GM23248 (cell line): ENCODE measurements at places on chromosomes 3 and 15. TPM values are rescaled to one million over a fixed set of nuclear protein-coding genes. Genes with fewer than 3 reads are reported as not detected.

DNA sequence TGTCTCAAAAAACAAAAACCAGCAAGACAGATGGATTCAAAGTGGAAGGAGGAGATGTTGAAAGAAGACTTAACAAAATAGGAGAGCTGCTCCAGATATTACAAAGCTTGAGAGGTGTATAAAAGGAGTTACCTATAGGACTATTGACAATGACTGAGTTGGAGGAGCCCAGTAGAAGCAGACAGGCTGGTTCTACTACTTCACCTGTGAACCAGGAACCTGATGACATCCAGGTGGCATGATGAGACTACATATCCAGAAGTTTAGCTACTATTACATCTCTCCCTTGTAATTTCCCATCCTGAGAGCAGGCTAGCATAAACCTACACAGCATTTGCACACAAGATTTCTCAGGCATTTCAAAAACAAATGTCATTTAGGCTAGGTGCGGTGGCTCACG, 49.3 kb downstream of the CPEB1 start:
- DNase-seq: no peak

DNA sequence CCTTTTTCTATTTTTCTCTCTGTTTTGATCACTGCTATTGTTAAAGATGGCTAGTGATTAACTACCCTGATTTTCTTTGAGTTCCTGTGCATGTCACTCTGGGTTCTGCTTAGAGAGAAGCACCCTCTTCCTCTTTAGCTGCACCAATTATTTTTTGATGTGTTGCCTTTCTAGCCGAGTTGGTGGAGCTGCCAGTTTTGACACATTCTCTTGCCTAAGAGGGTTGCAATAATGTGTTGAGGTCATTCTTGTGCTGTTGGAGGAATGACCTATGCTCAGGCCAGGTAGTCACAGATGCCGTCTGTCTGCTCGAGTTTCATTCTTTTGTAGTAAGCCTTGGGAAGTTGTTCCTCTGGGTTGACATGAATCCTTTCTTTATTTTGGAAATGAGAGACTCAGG, 84.6 kb upstream of the DPH6 start:
- DNase-seq: peak; percentile 60

The HYKK gene
- 3.2 and 3.9 TPM in 2 replicates for total RNA-seq

DNA sequence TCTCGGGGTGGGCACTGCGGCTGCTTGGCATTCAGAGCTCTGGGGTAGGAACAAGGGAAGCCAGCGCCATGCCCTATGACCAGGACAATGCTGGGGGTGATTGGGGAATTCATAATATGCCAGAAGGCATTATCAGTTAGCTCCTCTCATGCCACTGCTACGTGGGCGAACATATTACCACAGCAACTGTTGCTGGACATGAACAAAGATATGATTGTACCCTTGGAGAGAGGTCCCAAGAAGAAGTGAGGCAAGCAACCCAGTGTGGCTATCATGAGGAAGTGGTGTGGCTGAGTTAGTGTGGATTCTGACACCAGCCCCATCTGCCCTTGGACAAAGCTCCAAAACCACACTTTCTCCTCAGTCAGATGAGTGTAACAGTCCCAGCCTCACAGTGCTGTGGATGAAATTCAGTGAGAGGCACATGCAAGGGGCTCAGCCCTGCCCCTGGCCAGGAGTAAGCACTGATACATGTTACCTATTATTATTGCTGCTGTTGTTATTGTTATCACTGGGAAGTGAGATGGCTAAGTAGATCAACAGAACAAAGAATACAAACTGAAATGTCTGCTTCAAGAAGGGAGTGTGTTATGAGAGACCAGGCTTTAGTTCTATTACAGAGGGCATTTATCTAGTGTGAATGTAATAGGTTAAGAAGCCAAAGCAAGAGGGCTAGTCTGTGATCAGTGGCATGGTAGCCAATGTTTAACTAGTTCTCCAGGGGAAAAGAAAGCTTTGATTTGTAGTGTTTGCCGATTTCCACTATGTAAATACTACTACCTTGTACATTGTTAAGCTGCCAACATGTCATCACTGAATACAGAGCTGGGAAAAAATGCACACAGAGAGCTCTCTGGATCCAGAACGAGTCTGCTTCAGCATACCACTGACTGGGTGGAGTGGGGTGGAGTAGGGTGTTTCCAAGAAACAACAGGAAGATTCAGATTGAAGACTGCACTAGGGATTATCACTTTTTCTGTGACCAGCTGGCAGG, 222.3 kb upstream of the EIF1B start:
- DNase-seq: peak; percentile 70

The IQCH gene
- total RNA-seq: 1.8 and 4.1 TPM in 2 replicates

GRCh38 chr3:53815651-53816050, 30.6 kb downstream of the CHDH start:
- DNase-seq: no peak

DNA sequence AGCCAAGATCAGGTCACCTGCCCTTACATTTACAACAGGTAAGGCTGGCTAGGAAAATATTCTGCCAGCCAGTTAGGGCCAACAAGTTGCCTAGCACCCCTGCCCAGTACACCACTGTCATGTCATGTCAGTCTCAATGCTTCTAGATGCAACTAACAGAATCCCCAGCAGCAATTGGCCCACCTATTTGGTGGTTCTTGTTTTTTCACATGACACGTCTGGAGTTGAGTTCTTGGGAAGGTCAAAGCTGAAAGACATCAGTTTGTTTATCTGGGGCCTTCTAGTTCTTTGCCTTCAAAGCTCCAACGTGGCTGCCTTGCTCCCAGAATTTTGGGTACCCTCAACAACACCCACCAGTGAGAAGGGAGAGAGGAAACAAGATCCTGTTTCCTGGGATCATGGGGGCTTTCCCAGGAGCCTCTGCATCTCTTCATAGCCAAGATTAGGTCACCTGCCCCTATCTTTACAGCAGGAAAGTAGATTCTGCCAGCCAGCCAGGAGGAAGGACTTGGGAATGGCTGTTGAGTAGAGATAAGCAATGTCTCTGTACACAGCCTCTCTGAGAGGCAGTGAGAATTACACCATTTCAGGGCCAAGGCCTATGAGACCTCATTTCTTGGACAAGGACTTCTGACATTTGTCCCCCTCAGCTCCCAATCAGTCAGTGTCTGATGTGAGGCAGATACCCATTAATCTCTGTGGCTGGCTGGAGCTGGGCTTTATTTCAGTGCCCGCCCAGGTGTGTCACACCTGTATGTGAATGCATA, 8.6 kb downstream of the GPX1 start:
- no peak for DNase-seq

DNA sequence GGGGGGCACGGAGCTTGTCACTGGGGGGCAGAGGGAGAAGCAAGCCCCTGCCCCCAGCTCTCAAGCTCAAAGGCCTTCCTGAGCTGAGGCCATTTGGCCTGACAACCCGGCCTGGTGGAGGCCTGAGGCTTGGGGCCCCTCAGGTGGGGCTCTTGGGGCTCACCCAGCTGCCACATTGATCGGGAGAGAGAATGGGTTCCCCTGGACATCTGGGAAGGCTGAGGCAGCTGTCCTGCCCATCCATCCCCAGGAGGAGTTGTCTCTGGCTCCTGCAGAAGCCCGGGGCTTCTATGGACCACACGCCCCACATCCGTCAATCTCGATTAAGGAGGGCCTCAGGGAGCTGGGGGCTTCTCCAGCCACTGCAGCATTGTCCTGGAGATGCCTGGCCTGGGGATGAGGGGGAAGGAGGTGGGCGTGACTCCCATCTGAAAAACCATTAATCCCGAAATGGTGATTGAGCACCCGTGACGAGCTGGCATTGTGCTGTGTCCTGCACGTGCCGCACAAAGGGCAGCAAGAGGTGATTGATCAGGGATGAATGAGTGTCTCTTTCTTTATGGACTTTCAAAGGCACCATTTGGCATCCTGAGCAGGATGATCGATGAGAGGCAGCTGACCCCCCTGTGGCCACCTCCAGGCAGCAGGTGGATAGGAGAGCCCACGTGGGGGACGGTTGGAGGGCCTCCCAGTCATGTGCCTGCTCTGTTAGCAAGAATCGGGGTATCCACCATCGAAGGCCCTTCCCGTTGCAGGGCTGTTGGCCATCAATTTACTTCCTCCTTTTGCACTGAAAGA, 17.2 kb upstream of the CRABP1 start:
- no peak for DNase-seq

DNA sequence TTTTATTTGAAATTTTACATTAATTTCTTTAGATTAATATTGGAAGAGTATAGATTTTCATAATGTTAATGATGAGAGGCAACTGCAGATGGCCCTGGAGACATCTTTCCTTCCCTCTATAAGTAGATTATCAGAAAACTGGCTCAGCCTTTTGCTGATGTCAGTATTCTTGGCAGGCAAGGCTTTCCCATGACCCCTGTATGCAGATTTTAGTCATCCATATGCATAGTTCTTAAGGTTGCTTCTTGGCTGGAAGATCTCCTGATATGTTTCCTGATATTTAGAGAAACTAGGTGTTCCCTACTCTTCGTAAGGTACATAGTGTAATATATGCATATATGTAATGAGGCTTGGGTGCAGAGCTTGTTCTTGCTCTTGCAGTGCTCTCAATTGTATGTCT, 911.4 kb downstream of the EPHA3 start:
- DNase-seq: no peak

The FBN1 gene
- 1,478 and 1,559 TPM in 2 replicates for total RNA-seq

DNA sequence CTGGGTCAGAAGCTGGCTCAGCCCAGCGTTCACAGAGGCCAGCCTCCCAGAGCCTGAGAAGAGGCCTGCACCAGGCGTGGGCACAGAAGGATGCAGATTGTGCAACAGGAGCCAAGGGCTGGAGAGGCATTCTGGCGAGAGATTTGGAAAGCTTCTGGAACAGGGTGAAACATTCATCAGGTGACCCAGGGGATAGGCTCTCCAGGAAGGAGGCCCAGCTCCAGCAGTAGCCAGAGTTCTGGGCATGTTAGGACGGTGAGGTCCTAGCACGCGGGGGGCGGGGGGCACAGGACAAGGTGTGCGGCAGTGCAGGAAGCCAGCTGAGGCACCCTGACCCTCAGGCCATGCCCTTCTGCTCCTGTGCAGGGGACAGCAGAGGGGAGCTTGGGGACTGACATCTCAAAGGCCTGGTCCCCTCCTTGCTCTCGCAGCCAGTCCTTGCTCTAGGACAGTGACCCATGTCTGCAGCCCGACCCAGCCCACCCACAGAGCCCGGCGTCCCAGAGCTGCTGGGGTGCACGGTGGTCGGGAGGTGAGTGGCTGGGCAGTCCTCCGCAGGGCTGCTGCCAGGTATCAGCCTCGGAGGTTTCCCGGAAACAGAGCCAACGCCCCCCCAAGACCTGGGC, 111.7 kb upstream of the KLF13 start:
- peak; percentile 85 for DNase-seq

DNA sequence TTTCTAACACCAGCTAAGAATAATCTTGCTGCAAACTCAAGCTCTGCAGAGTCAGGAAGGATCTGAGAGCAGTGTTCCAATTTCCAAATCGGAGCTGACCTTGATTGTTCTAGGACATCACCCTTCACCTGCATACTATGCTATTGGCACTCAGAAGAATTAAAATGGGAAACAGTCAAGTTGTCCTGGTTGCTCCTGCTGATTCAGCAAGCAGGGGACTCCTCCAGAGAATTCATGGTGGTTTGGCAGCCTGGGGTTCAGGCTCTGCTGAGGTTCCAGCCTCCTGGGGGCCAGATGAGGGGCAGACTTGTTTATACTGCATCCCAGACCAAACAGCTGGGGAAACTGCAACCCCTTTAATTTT, 213.7 kb upstream of the ADAMTS9 start:
- DNase-seq: peak; percentile 1

The AHSG gene
- not detected in 2 replicates for total RNA-seq

The TMEM108 gene
- not detected in 2 replicates for total RNA-seq

- DNase-seq: no peak
These were observed 134.6 kb upstream of the KBTBD8 start for GRCh38 chr3:66863205-66864111.
